CD4-positive, alpha-beta T cell treated with Interleukin-10 for 1 hour (primary cell): ENCODE measurements at places on chromosomes 4 and X.

- DNase-seq, result no peak
Measured at GRCh38 chr4:106522839-106523238, 154.3 kb upstream of the GIMD1 start.

- DNase-seq, result no peak
Measured at GRCh38 chr4:146949559-146949958, 3.9 kb upstream of the TTC29 start.

- no peak for DNase-seq
Measured at GRCh38 chr4:181308476-181309312, 934.5 kb upstream of the TENM3 start.

DNA sequence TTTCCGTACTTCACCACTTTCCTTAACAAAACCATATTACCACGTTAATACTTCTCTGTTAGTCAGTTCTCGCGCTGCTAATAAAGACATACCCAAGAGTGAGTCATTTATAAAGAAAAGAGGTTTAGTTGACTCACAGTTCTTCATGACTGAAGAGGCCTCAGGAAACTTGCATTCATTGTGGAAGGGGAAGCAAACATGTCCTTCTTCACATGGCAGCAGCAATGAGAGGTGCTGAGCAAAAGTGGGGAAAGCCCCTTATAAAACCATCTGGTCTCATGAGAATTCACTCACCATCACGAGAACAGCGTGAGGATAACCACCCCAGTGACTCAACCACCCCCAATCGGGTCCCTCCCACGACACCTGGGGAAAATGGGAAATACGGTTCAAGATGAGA is 289.8 kb upstream of the CLNK start:
- no peak for DNase-seq

DNA sequence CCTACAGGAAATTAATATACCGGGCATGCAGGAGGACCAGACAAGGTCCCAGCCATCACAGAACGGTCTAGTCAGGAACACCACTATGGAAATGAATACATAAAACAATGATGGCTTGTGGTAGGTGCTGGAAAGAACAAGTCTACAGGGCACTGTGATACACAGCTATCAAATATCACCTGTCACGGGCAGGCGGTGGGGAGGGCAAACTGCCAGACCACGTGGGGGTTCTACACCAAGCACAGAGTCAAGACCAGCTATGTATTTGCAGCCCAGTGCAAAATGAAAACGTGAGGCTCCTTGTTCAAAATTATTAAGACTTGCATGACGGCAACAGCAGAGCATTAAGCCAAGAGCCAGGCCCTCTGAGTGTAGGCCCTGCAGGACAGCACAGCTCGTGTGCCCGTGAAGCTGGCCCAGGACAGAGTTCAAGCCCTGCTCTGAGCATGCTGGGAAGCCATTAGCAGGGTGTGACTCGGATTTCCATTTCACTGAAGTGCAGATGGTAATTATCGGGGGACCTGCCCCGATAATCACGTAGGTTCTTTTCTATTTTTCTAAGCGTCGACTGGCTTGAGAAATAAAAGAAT is 83.6 kb downstream of the JAKMIP1 start:
- DNase-seq, result no peak

DNA sequence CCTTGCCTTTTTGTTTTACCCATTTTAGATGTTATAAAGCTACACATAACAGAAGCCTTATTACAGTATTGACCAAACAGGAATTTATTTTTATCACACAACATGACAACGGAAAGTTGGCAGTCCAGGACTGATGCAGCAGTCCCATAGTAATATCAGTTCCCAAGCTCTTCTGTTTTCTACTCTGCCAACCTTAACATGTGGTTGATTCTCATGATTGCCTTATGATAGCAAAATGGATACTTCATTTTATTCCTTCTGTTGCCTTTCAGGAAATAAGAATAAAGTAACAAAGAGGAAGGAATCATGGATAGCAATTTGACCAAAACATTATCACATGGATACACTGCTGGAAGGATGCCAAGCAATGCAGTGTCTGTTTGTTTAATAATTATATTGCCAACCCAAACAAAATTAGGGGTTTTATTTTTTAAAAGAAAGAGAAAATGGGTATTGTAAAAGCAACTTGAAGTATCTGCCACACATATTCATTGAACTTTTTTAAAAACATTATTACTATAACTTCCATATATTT is 275.7 kb downstream of the STPG2 start:
- no peak for DNase-seq

GRCh38 chr4:174663216-174663615 is 140.9 kb upstream of the HPGD start:
- no peak for DNase-seq

DNA sequence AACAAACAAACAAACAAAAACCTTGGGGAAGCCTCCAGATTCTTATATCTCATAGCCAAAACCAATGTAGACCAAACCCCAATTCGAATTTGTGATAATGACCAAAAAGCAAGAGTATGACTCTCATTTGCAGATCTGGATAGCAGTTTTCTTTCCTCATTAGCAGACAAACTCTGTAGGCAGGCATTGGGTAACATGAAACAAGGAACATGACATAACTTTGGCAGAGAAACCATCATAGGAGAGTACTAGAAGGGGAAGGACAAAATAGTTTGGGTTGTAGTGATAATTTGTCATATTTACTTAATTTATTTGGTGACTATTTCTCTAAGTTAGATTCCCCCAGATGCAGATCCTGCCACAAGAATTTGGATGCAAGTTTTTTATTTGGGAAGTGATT is 187.8 kb downstream of the MID1IP1 start:
- DNase-seq, result no peak

DNA sequence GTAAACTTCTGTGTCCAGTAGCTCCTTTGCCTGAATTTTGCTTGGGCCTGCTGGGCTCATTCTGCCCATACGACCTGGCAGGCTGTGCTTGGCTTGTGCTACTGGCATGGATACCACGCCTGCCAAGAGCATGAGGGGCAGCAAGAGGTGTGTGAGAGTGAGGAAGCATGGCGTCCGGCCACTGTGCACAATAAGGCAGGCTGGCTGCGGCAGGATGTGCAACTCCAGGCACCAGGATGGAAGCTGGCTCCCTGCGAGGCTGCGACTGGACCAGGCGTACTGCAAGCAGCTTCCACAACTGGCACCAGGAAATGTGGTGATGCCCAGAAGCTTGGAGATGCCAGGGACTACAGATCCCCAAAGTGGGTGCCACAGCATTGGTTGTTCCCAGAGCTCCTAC is 709.3 kb downstream of the PCDH18 start:
- DNase-seq, result no peak

- DNase-seq, result no peak
Measured at GRCh38 chr4:35228313-35228712, 1016.0 kb downstream of the ARAP2 start.

DNA sequence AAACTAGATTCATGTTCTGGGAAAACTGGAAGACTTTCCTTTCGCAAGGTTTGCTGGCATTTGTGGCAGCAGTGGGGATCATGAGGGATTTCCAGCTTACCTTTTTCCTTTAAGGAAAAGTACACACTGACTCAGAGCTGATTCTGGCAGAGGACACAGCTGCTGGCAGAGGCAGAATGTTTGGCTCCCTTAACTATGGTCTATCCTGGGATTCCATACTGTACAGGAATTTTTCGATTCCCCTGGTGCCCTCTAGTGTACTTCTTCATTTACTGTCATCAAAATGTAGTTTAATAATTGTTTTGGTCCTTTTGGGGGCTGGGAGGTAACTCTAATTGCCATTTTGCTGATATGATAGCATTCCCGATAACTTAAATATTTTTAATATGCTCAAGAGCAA is 152.7 kb downstream of the GABRG1 start:
- DNase-seq, result no peak

- no peak for DNase-seq
Measured at GRCh38 chr4:91961504-91961903, 342.3 kb upstream of the GRID2 start.

DNA sequence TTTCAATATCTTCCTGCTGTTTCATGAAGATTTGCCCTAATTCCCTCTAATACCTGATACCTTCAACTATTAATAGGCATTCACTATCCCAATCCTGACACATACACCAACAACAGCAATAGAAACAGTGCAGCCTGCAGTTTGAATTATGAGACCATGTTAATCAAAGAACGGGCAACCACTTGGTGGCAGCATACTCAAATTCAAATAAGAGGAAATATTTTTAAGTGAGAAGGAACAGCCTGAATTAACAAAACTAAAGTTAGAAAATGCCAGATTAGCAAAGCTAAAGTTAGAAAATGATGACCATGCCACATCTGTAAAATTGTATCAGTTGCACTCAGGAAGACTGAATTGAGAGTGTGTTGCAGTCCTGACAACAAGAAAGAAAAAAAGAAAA is 204.9 kb downstream of the SMARCA1 start:
- no peak for DNase-seq

DNA sequence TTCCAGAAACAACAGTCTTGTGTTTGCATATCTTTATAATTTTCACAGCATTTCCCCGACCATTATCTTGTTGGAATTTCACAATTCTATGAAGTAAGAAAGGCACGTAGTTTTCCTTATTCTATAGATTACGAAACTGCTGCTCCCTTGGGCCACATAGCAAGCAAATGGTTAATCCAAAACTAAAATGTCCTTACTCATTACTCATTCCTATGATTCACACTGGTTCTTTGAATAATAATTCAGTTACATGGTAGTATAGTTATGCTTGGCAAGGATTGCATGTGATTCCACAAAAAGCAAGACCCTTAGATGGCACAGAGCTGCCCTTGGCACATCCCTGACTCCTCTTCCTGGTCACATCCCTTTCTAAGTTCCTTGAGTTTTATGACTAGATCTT is 51.2 kb downstream of the OR13H1 start:
- DNase-seq, result no peak

DNA sequence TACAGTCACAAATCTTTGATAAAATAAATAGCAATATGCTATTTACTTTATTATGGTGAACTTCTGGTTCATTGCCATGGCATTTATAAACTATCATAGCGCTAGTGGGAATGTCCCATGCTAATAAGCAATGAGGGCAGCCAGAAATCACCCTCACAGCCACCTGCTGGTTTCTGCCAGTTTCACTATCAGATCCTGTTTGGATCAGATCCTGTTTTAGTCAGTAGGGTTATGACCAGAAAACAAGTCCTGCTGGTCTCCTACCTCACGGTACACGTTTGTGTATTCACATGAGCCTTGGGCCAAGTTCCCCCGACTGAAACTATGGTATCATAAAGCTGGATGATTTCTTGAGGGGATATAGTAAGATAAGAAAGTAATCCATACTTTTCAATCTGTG is 17.7 kb downstream of the FOXR2 start:
- DNase-seq, result no peak

DNA sequence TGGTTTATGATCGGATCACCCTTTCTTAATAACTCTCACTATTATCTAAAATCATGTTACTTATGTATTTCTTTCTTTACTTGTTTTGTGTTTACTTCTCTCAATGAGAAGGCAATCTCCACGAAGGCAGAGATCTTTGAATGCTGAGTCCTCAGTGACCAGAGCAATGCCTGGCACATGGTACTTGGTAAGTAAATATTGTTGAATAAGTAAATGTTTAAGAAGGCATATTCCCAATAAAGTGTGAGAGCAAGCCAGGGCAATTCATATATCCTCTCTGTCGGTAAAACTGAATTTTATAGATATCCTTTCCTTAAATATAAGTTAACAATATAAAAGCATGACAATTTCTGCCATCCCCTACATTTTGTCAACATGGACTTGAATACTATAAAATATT is 94.4 kb downstream of the UGT8 start:
- DNase-seq, result no peak

DNA sequence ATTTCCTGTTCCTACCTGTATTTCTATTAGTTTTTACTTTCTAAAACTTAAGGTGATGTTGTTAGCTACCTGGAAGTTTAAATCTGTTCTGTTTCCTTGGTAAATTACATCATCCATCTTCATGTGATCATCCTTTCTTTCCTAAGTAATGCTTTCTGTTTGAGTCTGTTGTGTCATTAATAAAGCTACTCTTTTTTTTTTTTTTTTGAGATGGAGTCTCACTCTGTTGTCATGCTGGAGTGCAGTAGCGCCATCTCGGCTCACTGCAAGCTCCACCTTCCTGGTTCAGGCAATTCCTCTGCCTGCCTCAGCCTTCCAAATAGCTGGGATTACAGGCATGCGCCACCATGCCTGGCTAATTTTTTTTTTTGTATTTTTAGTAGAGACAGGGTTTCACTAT is 73.3 kb downstream of the FIP1L1 start:
- no peak for DNase-seq

DNA sequence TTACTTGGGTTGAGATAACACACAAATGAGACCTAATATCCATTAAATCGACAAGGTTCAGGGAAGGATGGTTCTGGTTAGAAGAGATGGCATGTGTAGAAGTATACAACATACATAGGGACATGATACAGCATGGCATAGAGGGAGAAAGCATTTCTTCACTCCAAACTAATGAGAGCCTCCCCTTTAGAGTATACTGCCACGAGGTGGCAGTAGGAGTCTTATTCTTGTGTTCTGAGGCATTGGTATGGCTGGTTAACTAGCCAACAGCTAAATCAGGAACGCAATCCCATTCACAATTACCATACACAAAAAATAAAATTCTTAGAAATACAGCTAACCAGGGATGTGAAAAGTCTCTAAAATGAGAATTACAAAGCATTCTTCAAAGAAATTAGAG is 29.1 kb upstream of the TRO start:
- DNase-seq, result peak; percentile 52

DNA sequence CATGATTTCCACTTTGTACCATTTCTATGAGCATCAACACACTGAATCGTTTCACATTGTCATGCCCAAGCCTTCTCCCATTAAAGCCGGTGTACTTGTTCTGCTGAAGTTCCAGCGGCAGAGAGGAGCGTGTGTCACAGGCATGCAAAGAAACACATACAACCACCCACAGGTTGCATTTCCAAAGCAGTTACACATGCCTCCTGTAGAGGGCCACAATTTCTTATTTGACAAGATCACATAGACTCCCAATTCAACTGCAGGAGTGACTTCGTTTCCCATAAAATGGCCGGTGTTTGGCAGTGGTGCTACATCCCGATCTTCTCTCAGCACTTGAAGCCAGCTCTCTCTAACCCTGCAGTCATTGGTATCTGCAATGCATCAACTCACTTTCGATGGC is 992.6 kb downstream of the NLGN4X start:
- DNase-seq, result no peak

- DNase-seq, result no peak
Measured at GRCh38 chrX:109840585-109840984, 107.5 kb upstream of the ACSL4 start.

- DNase-seq, result no peak
Measured at GRCh38 chr4:188550296-188550695, 411.1 kb downstream of the TRIML1 start.

- DNase-seq, result no peak
Measured at GRCh38 chr4:1459081-1459721, 53.0 kb upstream of the NKX1-1 start.

GRCh38 chr4:60241866-60242265 is 958.3 kb upstream of the ADGRL3 start:
- DNase-seq, result no peak

DNA sequence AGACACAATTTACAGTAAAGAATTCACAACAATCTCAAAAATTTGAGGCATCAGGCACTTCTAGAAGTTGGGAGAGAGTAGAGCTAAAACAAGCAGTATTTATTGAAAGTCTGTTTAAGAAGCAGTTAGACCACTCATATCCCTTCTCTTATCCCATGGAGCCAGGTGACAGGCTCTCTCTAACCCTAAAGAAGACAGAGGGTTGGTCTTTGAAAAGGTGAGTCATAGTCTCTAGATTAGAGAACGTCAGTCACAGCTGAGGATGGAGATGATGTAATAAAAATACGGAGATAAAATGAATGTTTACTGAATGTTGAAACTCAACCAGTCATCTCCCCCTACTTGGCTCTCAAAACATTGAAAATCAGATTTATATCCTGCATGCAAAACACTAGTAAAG is 223.8 kb downstream of the CHIC2 start:
- DNase-seq, result no peak

GRCh38 chr4:168131196-168131595 is 38.9 kb downstream of the ANXA10 start:
- no peak for DNase-seq
